Stimulated activated CD4-positive, alpha-beta T cell treated with anti-CD3 and anti-CD28 coated beads, TNF-alpha, amount 100 ng/mL, for 1 hour (primary cell): ENCODE measurements at places on chromosomes 2 and 18.

- DNase-seq, result no peak
These were observed 58.3 kb downstream of the FBXO36 start for GRCh38 chr2:229980431-229981184.

- DNase-seq, result no peak
These were observed 45.7 kb upstream of the HPCAL1 start for GRCh38 chr2:10257036-10257435.

- no peak for DNase-seq
These were observed 18.8 kb upstream of the STAT1 start for GRCh38 chr2:191032588-191033429.

- no peak for DNase-seq
These were observed 473.6 kb upstream of the NRXN1 start for GRCh38 chr2:51505533-51505932.

DNA sequence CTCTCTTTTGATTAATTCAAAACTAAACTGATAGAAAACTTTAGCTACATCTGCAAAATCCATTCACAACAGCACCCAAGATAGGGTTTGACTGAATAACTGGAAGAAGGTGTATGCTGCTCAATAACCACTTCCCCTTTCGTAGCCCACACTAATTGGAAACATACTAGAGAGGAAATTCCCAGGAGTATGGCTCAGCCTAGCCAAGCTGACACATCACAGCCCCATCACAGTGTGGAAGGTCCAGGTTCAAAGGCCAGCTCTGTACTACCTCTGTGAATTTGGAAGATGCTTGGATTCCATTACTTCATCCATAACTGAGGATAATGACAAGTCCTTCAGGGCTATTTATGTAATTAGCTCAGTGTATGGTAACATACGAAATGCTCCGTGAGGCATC lies 185.4 kb downstream of the FBXO15 start:
- no peak for DNase-seq

GRCh38 chr18:49878567-49879270 lies 65.4 kb upstream of the ACAA2 start:
- DNase-seq, result no peak

GRCh38 chr2:181894381-181894780 lies 2.9 kb downstream of the ITPRID2 start:
- DNase-seq, result no peak

DNA sequence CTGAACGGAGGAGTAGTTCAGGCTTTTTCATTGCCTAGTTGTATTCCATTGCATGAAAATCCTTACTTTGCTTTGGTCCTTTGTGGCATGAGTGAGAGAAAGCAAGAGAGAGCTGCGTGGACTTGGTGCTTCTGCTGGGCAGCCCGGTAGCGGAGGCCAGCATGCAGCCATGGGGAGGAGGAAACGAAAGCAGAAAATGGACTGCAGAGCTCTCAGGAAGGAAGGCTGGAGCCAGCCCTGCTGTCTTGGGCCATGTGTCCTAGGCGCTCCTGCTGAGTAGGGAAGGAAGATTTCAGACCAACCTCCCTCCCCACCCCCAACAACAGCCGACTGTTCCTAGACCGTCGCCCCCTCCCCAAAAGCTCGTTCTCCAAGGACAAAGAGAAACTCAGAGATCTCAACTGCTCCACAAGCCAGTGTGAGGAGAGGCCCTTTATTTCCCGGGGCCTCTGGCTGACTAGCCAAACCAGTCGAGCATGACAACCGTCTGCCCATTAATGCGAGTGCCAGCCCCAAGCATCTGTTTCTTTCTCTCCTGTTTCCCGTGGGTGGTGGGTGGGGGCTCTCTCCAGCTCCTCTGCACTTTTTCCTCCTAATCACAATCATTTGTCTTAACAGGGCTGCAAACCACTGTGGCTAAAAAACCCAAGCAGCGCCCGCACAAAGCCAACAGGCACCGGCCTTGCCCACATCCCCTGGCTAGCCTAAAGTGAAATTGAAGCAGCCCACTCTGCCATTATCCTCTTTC lies 66.8 kb upstream of the FZD7 start:
- DNase-seq, result no peak

DNA sequence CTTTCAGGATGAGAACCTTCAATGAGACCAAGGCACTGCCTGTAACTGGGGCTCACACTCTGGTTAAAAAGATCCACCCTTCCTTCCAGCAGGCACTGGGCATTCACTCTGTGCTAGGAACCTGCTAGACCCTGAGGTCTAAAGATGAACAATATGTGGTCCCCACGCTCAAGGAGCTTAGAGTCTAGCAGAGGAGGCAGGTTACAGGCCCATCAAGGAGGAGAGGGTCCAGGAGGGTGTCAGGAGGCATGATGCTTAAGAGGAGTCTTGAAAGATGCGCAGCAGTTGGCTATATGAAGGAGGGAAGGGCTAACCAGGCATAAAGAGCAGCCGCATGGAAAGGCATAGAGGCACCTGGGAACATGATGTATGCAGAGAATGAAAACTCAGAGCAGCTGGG lies 4.5 kb downstream of the ANKRD53 start:
- no peak for DNase-seq

DNA sequence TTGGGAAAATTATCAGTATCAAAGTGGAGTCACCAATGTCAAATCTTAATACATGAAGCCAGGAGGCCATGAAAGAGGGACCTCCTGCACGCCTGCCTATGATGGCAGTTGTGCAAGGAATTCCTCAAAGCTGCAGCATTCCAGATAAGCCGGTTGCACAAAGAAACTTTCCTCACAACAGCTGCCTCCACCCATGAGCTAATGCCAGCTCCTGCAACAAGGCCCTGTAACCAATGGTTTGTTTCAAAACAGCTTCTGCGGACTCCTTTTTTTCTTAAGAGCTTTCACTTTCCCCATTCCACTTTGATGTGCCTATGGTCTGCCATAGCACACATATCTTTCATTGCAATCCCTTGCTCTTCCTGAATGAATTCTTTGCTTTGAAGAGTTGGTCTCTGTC lies 22.4 kb downstream of the TMEM200C start:
- no peak for DNase-seq

- DNase-seq, result no peak
These were observed 53.9 kb downstream of the DYNC1I2 start for GRCh38 chr2:171741189-171741588.

GRCh38 chr2:31318361-31319336 lies 84.7 kb downstream of the EHD3 start:
- no peak for DNase-seq

DNA sequence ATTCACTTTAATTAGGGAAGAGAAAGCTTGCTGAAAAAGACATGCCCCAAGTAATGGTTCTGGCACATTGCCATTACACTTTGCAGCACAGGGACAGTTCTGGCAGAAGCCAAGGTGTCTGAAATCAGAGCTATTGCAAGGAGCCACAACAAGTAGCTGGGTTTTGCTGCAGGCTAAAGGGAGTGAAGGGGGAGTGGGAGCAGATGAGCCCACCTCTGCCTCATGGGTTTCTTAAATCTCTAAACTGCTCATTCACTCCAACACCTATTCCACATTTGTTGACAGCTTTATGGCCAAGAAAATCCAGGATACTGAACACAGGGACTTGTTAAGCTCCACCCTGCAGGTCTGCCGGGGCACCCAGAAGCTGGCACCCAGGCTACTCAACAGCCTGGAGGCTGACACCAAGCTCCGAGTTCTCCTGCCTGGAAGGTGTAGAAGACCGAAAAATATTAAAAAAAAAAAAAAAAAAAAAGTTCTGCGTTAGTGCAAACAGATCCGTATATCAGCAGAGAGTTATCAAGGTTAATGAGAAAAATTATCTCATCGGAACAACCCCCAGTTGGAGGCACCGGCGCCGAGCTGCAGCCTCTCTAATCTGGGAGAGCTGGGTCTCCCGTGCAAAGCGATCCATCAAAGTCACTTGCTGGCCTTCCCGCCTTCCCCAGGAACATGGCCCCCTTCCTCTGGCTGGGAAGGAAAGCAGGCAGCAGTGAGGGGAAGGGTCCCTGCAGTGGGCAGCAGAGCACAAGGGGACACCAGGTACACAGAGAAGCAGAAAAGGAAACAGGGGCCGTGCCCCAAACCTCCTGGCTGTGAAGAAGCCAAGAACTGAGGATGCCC lies 123.7 kb downstream of the HNMT start:
- no peak for DNase-seq

GRCh38 chr2:120399889-120400240 lies 53.9 kb downstream of the INHBB start:
- DNase-seq, result no peak

GRCh38 chr18:34562252-34562870 lies 147.7 kb upstream of the DTNA start:
- no peak for DNase-seq

DNA sequence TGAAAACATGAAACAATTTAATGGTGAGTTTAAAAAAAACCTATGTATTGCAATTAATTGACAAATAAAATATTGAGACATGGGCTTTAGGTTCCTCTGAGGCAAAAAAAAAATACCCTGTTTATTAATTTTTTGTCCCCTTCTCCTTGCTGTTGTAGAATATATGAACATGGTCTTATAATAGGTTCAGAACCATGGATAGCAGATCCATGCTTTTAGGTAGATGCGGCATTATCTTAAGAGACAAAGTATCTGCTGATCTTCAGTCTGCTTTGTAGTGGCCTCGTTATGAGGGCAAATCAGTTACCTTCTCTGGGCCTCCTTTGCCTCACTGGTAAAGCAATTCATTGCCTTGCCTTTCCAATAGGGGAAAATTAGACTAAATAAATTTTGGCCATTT lies 850.7 kb downstream of the NRXN1 start:
- DNase-seq, result no peak

DNA sequence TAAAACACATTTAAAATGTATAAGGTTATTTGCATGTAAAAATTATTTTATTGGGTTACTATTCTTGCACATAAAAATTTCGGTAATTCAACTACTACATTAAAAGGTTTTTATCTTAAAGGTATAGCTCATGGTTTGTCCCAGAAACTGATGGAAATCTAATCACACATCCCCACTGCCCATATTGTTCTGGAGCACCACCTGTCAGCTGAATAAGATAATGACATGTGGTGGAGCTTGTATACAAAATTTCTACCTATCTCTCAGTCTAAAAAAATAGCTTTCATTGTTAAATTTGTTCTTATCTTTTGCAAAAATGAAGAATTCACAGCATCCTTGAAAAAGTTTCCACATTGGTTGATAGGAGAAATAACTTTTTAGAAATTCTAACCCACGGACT lies 18.3 kb downstream of the ERBB4 start:
- DNase-seq, result no peak

GRCh38 chr2:38672445-38673391 lies 6.8 kb downstream of the GALM start:
- no peak for DNase-seq

- DNase-seq, result no peak
These were observed 15.1 kb downstream of the RASGRP3 start for GRCh38 chr2:33491441-33492084.

GRCh38 chr18:80252136-80252535 lies 4.8 kb upstream of the PARD6G start:
- no peak for DNase-seq

DNA sequence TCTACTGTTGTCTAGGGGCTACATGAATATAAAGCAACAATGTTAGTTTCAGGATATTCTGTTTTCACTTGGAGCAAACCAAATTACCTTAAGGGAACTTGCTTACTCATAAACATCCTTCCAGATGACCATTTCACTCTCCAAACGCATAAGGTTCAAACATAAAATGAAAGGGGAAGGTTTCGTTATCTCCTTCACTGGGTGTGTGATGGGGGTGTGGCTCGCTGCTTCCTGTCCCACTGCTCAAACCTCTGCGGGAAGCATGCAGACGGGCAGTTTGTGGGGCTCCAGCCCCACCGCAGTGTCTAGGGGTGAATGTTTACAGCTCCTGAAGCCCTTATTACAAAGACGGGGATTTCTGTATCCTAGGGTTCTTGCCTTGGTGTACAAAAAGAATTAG lies 1310.9 kb upstream of the TMEFF2 start:
- no peak for DNase-seq
